ENCODE measurements at places on chromosomes 2 and 18.
A peak's percentile ranks its signal among the peaks of the same experiment; 100 is the strongest.

DNA sequence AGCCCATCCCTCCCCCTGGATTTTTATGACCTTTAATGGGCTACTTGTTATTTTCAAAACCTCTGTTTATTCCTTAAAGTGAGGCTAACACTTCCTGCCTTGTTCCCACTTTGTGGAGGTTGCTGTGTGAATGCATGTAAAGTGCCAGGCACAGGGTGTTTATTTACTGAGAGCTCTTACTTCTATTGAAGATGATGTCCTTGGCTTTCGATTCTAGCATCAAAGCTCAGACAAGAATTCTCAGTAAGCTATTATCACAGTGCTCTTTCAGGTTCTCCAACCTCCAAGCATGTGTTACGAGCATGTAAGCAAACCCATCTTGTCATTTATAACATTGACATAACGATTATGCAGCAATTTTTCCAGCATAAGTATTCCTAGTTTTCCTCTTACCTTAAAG, 44.2 kb downstream of the DPYSL5 start:
- no peak for DNase-seq

GRCh38 chr2:217959723-217960122, 43.1 kb downstream of the TNS1 start:
- no peak for DNase-seq

GRCh38 chr18:13461469-13461868, 242.9 kb downstream of the LDLRAD4 start:
- no peak for DNase-seq

GRCh38 chr2:211391189-211391567, 834.8 kb downstream of the CPS1 start:
- DNase-seq = no peak

DNA sequence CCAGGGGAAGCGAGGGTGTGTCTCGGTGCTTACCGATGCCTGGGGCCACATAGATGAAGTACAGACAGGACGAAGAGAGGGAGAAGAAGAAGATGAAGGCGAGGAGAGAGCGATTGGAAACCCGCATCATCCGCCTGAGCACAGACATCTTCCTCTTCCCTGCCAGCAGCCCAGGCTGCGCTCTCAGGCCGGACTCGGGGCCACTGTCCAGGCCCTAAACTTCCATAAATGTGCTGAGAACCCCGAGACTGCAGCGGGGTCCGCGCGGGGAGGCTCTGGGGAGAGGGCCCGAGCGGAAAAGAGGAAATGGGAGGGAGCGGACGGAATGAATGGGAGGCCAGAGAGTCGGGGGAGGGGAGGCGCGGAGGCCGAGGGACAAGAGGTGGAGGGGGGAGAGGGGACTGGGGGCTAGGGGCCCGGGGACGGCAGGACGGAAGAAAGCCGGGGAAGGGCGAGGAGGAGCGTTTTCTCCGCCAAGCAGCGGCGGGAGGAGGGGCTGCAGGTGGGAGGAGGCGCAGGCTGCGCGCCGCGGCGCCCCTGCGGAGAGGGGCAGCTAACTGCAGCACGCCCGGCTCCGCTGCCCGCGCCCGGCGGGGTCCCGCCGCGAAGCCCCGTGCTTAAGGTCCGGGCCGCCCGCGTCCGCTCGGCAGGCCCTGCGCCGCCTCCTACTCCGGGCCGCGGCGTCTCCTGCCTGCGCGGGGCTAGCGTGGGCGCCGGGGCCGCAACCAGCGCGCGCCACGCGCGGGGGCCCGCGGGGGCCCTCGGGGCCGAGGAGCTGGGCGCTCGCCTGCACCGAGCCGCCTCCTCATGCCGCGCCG, at the start of gene B4GALT6:
TSS of gene B4GALT6 (minus strand) at position 303 of the 818 bp plus-strand sequence. CDS start at position 148, 155 bp downstream.
- DNase-seq = peak; percentile 6

DNA sequence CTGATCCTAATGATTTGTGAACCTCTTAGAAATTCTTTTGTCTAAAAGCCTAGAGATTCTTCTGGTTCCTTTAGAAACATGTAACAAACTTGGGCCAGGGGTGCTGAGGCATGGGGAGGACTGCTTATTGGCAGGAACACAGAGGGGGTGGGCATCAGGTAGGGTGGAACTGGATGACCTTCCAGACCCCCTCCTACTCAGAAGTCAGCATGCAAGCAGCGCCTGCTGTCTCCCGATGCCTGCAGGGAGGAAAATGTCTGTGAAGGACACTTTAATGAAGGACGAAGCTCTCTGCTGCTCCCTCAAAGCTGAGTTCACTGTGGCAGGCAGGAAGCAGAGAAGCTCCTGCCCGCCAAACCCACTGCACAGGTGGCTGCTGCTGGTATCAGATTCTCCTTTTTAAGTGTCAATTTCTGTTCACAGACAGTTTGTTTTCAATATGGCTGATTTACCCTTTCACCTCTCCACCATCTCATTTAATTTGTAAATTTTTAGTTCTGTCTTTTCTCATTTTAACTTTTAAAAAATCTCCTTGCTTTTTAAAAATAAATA, 19.4 kb downstream of the COA5 start:
- no peak for DNase-seq

- DNase-seq = no peak
Measured at GRCh38 chr2:190425883-190426658, 17.9 kb downstream of the MFSD6 start.

- no peak for DNase-seq
Measured at GRCh38 chr18:57965246-57965645, 78.8 kb upstream of the NEDD4L start.

DNA sequence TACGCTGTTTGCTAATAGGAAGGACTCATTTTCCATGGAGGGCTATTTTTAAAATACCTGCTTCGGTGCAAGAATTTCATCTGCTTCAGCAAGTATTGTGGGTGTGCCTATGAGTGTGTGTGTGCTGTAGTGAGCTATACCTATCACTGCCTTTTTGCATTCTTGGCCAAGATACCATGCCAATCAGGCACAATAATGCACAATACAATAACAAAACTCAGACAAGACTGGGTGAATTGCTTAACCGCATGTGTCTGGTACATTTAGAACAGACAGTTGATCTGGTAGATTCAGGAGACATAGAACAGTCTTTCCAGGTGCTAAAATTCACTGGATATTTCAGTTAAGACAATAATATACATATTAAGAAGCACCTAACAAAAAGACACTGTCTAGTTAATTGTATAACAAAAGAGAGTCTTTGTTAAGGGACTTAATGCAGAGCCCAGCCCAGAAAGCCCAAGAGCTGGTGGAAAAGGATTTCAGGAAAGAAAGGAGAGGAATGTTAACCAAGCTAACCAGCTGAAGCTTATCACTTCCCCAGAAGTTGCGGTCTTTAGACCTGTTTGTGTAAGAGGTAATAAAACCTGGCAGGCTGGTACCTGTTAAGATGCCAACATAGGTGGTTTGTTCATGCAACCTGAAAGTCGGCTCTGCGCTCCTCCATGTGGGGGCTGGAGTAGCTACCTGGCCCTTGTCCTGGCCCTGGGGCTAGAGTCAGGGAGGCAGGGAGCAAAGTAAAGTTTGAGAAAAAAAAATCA, 153.3 kb upstream of the RBMS1 start:
- DNase-seq = no peak

DNA sequence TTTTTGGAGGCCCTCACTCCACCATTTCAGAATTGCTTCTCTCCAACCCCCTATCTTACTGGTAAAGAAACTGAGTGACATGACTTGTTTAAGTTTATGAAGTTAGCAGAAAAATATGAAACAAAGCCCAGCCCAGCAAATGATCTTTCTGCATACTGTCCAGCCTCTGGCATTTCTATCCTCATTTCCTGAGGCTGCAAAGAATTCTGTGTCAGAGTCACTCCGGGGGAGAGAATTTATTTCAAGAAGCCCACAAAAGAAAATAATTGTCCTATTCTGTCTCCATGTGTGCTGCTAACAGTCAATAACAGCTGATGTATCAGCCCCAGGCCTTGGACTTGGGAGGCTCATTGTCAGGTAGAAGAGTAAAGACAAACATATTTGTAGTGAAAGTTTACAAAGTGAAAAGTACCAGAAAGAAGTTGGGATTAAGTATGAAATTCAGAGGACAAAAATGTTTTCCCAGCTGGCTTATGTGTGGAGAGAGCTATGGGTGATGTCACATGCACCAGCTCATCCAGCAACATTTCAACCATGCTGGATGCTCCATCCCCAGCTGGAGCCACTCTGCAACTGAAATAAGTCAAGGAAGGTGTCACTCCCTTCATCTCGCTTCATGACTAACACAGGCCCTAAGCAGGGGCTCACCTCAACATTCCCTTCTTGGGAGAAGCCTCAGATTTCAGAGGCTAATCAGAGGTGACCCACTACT, 42.3 kb downstream of the TRABD2A start:
- DNase-seq = no peak

GRCh38 chr18:5237083-5237722, 40.1 kb upstream of the AKAIN1 start:
- DNase-seq = no peak

DNA sequence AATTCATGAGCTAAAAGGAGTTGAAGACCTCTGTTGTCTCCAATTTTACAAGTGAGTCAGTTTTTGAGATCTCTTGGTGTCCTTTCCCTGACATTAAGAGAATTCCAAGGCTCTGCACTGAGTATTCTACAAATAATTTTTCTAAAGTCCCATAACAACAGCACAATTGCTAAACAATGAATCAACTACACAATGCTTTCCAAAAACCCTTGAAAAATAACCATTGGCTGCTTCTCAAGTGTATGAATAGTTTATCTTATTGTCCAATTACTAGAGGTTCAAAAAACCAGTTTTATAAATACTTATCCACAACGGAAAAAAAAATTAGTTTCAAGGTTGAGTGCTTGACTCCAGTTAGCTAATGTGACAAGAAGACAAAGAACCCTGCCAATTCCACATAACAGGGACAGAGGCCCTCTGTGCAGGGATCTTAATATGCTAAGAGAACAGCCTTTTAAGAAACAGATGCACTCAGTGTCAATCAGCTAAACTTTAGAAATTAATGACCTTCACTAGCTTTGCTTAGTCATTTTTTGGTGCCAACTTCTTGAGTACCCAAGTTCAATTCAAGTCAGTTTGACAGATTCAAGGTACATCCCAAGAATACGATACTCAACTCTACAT, 266.6 kb upstream of the CYP26B1 start:
- no peak for DNase-seq

DNA sequence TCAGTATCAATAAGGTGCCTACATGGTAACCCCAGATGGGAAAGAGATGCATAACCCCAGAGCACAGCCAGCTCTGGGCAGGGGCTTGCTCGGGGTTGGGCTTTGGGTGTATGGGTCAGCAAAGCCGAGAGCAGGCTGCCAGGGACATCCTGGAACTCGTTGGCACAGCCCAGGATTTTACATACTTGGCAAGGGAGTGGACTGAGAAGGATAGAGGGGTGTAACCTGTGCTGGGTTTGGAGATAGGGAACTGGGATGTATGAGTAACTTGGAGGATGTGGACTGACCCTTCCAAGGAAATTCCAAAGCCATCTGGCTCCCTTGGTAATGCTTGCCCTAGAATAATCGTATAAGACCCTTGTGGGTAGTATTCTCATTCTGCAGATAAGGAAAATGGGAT, 44.2 kb downstream of the GPR39 start:
- DNase-seq = no peak

DNA sequence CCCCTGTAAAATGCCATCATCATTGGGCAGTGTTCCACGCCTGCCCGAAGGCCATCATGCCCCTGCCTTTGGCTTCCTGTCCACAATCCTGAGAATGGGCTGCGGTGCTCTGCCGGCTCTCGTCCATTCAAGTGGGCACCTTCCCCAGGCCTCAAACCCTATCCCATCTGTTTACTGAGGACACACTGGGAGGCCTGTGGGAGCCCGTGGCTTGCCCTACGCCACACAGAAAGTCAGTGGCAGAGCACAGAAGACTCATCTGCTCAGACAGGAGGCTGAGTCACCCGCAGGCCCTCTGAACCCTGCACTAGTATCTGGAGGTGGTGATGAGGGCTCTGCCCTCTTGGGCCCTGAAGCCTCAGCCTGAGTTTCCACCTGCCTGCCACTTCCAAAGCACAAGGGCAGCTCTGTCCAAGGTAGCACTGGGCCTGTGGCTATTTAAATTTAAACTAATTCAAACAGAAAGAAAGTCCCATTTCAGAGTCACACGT, 19.1 kb upstream of the ANKRD53 start:
- no peak for DNase-seq

DNA sequence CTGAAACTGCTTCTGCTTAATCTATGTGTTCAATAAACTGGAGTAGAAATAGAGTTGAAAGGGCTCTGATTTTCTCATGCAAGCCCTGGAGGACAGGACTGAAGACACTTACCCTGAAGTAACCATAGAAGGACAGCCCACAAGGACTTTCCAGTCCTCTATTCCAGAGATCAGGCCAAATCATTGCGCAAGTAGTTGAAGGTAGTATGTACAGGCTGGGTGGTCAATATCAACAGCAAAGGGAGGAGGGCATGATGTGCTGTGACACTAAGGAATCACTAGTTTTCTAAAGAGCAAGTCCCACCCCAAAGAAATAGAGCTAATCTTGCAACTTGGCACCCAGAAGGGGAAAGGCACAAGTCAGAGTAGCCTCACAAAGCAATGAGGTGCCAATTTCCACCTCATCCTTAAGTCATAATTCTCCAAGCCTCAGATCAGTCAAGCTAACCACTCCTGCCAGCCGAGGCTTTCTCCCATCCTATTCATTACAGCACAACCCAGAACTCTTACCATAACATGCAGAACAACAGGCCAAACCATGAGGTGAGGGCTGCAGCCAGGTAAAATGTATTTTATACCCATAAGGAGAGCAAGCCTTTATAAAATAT, 533.5 kb downstream of the TNS1 start:
- no peak for DNase-seq

GRCh38 chr2:32940316-32940997, 6.3 kb upstream of the LTBP1 start:
- DNase-seq = no peak

GRCh38 chr18:32937597-32937996, 164.8 kb upstream of the KLHL14 start:
- DNase-seq = no peak

- no peak for DNase-seq
Measured at GRCh38 chr18:2049986-2050385, 521.3 kb downstream of the METTL4 start.

DNA sequence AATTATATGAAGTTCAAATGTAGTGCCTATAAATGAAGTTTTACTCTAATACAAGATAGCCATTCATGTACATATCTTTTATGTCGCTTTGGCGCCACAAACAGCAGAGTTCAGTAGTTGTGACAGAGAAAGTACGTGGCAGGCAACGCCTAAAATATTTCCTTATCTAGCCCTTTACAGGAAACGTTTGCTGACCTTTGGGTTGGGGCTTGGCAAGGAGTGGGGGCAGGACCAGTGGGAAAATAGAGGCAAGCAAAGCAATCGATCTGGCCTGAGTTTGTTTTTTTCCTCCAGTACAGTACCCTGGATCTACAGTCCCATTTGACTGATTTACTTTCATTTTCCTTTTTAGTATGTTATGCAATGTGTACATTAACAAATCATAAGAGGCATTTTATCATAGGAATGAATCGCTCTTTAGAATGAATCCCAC, 13.1 kb downstream of the CCDC68 start:
- DNase-seq = no peak

GRCh38 chr2:237359518-237359840, 54.5 kb downstream of the COL6A3 start:
- DNase-seq = no peak

GRCh38 chr2:70785137-70785911, 5.1 kb downstream of the FIGLA start:
- no peak for DNase-seq

GRCh38 chr2:173666171-173666888, 298.8 kb downstream of the SP3 start:
- DNase-seq = no peak

Measured in stimulated activated naive B cell treated with anti-CD40 and anti-IgM and Interleukin-4, amounts not matched to agents 10 μg/mL and 1 μg/mL and 100 μg/mL, for 72 hours (primary cell).